ENCODE measurements at places on chromosomes 3 and 15.

- no peak for DNase-seq
These were observed 14.9 kb upstream of the ZXDC start for GRCh38 chr3:126490619-126491018.

DNA sequence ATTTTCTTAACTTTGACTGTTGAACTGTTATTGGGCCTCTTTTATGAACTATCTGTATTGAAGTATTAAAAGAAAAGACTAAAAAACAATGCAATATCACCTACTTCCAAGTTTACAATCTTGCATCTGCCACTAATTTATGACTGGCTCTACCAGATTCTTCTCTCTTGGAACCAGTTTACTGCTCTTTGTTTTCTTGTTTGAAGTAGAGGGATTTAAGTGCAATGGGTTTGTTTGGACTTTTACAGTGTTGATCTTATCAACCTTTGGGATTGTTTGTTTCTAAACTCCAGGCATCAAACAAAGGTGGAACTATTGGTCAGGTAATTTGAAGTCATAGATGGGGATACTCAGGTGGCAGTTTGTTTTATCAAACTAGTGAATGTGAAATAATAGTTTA is 43.0 kb upstream of the MEIS2 start:
- no peak for DNase-seq

DNA sequence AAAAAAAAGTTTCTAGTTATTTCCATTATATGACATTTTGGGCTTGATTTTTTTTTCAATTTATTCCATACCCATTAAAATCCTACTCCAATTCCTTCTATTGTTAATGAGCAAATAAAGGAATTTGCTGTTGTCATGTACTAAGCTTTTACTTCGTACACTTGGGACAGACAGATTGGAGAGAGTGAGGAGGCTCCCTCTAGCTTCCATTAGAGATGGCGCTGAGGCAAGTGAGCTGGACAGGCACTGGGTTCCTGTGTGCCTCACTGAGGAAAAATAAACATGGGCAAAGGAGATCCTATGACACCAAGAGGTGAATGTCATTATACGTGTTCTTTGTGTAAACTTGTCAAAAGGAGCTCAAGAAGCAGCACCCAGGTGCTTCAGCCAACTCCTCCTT is 441.1 kb upstream of the MDFIC2 start:
- DNase-seq = no peak

DNA sequence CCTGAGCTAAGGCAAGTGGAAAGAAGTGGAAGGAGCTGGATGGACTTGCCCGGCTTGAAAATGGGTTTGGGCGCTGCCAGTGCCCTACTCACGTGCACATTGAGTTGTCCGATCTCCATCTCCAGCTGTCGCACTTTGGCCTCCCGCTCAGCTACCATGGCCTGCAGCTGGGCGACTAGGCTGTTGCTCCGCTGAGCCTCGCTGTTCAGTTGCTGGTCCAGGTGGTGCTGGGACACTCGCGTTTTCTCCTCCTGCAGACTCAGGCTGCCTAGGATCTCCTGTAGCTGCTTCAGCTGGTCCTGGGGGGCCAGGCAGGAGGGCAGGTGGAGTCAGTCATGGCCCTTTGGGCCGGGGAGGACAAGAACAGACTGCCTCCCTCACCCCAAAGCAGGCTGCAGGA is 33.0 kb upstream of the HHATL start:
- no peak for DNase-seq

DNA sequence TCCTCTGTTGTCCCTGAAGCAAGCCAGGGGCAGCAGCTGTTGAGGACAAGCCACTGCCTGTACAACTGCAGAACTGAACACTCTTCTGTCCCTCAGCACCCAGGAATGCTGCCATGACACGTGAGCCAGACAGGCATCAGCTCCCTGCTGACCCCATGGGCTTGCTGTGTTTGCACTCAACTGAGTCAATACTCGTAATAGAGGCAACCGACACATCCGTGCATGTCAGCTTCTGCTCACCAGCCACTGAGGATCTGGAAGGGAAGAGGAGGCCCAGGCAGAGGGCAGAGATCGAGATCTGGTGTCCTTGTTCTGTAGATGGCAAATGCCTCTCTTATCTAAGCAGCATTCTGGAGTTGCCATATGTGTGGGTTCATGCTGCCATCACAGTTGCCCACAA is 54.3 kb upstream of the SEC61A1 start:
- DNase-seq = no peak

- DNase-seq = no peak
These were observed 194.2 kb downstream of the ATP10A start for GRCh38 chr15:25668901-25669300.

- peak; percentile 15 for DNase-seq
These were observed 52.1 kb downstream of the TFG start for GRCh38 chr3:100761211-100761942.

DNA sequence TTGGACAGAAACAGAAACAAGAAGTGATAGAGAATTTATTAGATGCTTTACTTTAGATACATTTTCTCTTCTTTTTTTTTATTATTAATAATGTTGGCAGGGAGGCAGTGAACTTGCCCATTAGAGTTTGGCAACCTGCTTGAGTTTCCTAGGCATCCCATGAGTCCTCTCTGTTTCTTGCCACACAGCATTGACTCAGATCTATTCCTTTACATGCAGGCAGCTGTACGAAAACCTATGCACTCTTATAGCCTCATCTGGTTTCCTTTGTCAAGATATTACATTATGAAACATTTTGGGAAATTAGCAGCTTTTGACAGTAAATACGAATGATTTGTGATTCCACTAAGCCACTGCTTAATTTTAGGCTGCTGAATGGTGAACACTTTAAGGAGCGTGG is 23.3 kb downstream of the IL1RAP start:
- no peak for DNase-seq

DNA sequence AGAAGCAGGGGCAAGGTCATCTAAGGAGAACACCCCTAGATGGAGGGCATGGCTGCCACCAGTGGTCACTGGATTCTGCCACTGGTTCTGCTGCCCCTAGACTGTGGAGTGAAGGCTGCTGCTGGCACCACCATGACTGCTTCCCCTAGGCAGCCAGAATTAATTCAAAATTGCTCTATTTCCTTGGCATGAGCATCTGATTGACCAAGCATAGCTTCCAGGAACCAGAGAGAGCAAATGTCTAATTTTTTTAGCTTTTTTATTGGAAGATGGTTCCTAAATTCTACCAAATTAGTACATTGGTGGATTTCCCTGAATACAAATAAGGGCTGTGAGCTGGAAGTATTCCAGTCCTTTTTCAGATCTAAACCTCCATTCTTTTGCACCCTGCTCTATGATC is 270.2 kb upstream of the GBE1 start:
- DNase-seq = no peak
